ENCODE measurements at places on chromosomes 2 and 18.

GRCh38 chr2:181655519-181655918 is 1.4 kb downstream of the CERKL start:
- DNase-seq: no peak

GRCh38 chr2:190980630-190981209 is 33.3 kb downstream of the STAT1 start:
- DNase-seq: no peak

GRCh38 chr2:12844511-12844910 is 127.8 kb downstream of the TRIB2 start:
- no peak for DNase-seq

DNA sequence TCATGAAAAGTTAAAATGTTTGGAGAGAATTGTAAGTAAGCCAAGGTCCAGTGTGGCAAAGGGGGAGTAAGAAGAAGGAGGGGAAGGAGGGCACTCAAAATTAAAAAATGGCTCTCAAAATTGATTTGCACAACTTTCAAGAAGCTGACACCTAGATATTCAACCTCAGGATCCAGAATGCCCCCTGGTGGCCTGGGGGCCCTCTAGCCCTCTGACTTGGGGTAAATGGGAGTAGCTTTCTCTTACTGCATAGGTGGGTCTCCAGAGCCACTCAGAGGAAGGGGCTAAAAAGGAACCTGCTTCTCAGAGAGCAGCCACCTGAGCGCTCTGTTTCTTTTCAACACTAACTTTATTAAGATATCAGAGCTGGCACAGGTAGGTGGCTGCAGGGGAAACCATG is 968.5 kb downstream of the BCL11A start:
- DNase-seq: no peak

DNA sequence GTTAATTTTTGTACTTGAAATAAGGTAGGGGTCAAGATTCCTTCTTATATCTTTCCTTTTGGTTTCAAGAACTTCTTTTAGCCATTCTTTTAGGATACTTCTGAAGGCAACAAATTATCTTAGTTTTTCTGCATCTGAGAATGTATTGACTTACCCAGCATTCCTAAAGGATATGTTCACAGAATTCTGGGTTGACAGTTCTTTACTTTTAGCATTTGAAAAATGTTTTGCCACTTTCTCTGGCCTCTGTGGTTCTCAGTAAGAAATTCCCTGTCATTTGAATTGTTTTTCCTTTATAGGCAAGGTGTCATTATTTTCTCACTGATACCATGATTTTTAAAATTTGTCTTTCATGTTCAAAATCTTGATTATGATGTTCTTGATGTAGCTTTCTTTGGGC is 162.4 kb downstream of the GALNT1 start:
- DNase-seq: no peak

DNA sequence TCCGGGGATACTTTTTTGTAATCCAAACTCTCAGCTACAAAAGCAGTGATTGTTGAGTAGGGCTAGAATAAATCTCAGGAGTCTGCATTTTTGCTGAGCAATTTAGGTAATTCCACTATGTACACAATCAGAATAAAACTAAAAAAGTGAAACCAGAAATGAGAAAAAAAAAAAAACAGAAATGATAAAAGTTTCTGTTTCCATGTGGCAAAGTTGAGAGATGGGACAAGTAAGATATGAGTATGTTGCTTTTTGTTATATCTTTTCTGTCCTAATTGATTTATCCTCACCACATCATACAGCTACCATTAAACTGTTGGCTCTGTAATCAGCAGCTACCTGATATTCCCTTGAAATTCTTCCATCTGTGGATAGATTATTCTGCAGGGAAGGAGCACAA is 92.7 kb downstream of the VWC2L start:
- no peak for DNase-seq

Data from mesenchymal stem cell (in vitro differentiated cells and primary cell).